ENCODE measurements at places on chromosomes 2 and 18.
A peak's percentile ranks its signal among the peaks of the same experiment; 100 is the strongest.

DNA sequence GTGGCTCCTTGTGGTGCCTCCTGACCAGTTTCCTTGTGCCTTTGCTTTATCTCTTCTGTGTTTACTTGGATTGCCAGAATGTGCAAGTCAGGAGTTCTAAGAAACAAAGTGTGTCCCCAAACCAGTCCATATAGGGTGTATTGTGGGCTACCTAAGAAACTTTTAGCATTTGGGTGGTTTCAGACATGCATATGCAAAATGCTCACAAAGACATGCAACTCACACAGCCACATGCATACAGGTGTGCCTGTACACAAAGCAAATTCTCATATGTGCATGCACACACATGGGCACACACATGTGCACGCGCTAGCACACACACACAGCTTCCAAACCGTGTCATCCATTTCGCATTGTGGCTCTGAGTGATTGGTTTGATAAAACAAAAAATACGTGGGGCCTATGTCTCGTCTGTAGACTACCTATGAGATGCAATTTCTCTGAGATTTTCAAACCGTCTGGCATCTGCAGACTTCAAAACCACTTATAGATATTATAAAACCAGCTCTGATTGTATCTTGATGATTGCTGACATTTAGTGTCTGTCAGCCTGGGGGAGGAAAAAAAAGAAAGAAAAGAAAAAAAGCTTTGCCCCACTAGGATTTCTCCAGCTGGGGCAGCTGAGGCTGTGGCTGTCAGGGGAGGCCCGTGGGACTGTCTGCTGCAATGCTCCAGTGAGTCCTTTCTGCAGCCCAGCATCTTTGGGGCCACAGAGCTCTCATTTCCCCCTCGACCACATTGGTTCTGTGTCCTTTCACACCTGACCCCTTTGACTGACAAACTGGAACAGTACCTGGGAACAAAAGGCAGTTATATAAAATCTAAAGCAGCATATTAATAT lies 556.1 kb downstream of the CMPK2 start:
- no peak for DNase-seq

DNA sequence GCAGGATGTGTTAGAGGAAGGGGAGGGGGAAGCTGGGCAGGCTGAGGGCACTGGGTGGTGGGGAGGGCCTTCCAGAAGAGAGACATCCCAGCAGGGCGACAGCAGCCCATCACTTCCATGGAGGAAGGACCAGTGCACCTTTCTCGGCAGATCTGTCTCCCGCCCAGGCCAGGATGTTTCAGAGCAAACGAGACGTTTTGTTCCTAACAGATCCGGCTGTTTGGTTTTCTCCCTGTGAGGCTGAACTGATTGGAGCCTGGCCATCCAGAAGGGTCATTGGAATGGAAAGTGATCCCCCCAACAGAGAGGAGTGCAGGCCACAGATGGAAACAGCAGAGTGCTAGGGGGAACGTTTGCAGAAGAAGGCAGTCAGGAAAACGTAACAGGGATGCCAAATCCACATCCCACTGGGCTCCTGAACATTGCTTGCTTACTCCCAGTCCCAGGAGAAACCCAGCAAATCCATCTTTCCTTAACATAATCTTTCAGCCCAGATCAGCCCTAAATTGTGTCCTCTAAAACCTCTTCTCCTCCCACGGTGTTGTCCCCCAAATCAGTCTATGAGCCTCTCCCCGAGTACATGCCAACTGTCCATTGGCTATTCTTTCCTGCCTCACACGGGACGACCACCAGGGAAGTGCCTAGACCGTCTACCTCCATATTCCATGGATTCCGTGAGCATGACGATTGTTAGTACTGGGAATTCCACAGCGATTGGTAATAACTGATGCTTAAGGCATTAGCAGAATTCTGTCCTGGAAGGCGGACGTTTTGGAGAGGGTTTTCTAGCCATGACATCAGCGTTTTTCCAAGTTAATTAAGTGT lies 126.8 kb downstream of the SEPTIN10 start:
- no peak for DNase-seq

GRCh38 chr2:120600786-120601185 lies 134.9 kb upstream of the GLI2 start:
- no peak for DNase-seq

GRCh38 chr2:197306024-197306695 lies 4.4 kb downstream of the ANKRD44 start:
- DNase-seq = no peak

DNA sequence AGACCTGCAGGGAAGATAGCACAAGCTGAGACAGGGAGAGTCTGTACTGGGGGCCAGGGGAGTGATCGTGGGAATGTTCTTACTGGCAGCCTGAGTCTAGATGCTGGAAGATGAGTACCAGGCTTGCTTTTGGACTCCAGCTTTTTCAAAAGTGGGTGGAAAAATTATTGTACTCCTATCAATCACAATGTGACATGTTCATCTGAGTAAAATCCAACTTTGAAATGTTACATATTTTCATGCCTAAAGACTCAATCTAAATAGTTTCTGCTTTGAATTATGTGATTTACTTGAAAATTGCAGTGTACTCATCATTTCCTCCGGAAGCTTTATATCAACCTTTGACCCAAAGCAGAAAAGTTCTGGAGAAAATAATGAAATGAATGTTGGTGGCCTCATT lies 49.7 kb upstream of the ST3GAL5 start:
- no peak for DNase-seq

DNA sequence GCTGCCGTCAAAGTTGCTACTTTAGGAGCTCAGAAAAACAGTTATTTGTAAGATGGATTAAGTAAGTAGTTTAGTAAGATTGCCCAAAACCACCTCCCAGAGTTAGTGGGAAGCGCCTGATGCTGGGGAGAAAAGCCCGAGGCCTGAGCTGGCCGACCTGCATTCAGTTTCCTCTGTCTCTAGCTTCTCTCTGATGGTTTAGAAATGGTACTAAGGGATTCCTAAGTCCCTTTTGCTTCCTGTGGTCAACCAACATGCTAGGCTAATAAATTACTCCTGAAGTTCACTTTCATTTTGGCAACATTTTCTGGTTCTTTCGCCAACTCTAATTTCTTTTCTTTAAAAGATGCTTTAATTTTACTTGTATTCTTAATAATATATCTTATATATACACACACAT lies 60.1 kb downstream of the ASAP2 start:
- no peak for DNase-seq

GRCh38 chr18:62811674-62812073 lies 96.3 kb downstream of the PHLPP1 start:
- DNase-seq = no peak

- DNase-seq = no peak
Measured at GRCh38 chr2:227627769-227628168, 10.5 kb downstream of the SCYGR4 start.

DNA sequence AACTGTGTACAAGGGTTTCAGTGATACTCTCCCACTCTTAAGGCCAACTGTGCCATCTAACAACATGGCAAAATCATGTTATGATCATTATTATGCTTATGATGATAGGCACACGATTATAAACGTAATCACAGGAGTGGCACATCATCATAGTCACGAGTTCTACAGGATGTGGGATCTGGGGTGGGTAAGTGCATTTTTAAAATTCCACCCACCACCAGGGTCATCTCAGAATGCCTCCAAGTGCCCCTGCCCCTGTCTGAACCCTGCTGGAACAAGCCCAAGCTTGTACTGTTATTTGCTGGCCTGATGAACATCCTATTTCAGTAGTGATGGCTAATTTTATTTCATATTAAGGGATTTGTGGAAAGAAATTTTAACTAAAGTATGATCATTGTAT lies 117.8 kb downstream of the PTPRM start:
- no peak for DNase-seq

- no peak for DNase-seq
Measured at GRCh38 chr18:27184115-27185024, 738 bp downstream of the CHST9 start.

DNA sequence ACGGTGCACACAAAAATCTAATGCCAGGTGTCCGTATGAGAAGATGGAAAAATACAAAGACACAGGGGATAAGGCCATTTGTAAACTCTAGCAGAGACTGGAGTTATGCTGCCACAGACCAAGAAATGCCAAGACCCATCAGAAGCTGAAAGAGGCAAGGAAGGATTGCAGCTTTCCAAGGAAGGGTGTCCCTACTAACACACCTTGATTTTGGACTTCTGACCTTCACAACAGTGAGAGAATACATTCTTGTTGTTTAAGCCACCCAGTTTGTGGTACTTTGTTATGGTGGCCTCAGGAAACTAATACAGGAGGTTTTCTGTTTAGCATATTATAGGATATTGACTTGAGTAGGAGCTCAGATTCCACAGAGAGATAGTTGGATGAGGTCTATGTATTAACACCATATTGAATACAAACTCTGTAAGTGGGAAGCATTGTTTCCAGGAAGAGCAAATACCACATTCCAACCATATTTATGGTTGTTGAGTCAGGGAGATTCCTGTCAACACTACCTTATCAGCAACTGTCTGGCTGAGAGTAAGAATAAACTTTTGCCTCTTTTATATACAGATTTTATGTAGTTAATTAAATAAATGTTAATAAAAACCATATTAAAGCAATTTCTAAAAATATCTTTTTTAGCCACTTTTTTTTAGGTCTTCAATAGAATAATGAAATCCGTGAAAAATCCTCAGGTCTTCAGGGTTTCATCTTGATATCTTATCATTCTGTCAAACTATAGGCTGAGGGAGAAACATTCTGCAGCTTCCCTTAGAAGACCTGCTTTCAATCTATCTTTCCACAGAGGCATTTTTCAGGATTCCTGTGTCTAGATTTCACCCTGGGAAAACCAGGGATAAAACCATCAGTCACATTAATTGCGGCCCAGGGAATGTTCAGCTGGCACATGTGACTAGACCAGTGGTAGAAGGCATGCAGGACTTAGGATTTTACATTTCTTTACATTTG lies 35.4 kb upstream of the HNMT start:
- DNase-seq = no peak

- DNase-seq = no peak
Measured at GRCh38 chr18:59049721-59050660, 89.7 kb upstream of the SEC11C start.

- DNase-seq = peak; percentile 33
Measured at GRCh38 chr2:73112026-73112912, 479 bp downstream of the RAB11FIP5 start.
